NCI-H2081 (cell line): ENCODE measurements at places on chromosomes 11 and 22.
A peak's percentile ranks its signal among the peaks of the same experiment; 100 is the strongest.

- DNase-seq, result peak; percentile 70
These were observed 32.6 kb downstream of the SHANK3 start for GRCh38 chr22:50705219-50705691.

DNA sequence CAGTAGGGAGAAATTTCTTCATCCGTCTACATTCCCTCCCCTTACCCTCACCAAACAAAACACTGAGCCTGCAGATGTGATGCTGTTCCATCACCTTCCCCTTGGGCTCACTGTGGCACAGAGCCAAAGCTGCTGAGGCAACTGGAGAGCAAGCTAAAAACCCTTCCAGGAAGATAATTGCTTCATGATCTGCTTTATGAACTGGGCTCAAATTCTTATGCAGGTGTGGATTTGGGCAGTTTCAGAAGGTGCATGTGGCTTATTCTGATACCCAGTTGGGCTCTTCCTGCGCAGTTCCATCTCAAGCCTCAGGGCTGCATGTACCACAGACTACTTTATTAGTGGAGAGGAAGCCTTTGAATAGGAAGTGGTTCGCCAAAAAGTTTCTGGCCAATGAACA, 58.3 kb downstream of the AAMDC start:
- DNase-seq, result peak; percentile 25

DNA sequence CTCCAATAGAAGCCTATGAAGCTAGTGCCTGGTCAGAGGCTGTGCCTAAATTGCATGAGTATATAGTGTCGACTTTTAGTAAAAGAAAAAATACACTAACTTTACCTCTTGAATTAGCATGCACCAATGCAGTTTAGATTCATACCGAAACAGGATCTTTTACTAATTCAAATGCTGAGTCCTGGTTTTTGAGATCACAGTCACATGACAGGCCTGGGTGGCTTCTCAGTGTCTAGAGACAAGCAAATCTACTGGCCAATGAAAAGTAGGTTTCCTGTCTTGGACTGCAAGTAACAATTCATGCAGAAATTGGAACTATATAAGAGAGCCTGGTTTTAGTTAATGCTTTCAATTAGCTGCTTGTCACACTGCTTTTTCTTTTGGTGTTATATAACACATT, 7.2 kb downstream of the ARHGEF12 start:
- DNase-seq, result no peak

- DNase-seq, result no peak
These were observed 17.5 kb downstream of the MUC2 start for GRCh38 chr11:1092145-1092670.

GRCh38 chr22:43277987-43278601, 65.1 kb downstream of the SCUBE1 start:
- DNase-seq, result no peak

GRCh38 chr11:5605849-5606248, 9.4 kb downstream of the TRIM6 start:
- no peak for DNase-seq

DNA sequence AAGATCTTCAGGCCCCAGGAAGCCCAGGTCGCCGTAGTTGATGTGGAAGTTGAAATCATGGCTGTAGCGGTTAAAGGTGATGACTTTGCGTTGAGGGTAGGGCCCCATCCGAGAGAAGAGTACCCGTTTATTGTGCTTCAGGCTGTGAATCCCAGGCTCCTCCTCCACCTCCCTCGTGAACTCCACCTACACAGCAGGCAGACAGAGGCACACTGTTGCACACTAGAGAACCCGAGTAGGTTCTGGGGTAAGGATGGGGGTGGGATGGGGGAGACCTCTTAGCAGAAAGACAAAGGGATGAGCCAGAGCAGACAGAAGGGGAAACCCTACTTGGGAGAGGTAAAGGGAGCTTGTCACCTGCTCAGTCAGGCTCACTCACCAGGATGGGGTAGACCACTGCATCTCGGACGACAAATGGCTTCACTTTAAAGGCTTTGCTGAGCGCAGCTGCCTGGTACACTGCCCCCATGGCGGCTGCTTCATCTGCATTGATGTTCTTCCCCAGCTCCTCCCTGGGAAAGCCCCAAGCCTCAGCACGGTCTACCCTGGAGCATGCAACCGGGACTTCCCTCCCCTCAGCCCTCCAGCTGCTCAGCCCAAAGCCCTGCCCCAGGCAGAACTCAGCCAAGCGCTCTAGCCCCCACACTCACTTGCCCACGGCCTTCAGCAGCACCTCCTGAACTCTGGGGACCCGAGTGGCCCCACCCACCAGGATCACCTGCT, 5.4 kb downstream of the HYOU1 start:
- no peak for DNase-seq

DNA sequence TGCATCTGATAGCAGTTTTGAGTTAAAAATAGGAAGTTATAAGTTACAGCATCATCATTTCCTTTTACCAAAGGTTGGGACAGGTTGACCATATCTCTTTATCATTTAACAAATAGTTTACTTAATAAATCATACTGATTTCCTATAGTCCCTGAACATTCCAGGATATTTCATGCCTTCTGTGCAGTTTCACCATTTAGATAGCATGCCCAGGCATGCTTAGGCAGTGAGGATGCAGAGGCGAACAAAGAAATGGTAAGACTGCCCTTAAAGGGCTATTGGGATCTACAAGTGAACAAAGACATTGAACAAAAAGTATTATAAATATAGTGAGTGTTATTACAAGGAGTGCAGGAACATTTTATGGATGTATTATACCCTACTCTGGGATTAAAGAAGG, 96.4 kb downstream of the PRMT3 start:
- DNase-seq, result no peak

DNA sequence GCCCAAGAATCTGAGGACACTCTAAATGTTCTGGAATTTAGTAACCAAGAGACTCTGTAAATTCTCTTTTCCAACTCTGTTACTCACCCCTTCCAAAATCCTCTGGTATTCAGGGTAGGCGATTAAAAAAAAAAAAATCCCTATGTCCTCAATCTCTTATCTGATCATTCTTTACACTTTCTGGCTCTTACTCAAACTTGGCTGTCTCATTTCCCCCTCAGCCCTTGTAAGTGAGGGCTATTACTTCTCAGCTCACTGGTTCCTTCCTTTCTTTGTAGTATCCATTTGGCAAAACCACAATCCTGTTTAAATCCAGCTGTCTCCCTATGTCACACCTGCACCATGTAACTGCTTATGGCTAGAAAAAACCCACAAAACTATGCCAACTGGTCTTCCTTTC, 12.7 kb upstream of the MSANTD2 start:
- DNase-seq, result no peak

DNA sequence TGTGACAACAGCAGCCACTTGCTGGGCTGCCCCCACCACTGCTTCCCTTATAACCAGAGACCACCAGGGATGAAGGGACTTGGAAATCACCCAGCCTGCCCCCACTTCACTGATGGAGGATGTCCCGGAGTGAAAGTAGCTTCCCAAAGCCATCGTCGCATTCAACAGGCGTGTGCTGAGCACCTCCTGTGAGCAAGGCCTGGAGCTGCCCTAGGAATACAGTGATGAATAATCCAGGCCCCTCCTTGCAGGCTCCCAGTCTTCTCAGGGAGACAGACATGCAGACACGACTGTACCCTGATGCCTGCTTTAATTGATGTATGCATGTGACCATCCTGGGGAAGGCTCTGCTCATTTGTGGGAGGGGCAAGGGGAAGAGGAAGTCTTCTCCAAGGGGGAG, 22.6 kb downstream of the PTPN5 start:
- no peak for DNase-seq

DNA sequence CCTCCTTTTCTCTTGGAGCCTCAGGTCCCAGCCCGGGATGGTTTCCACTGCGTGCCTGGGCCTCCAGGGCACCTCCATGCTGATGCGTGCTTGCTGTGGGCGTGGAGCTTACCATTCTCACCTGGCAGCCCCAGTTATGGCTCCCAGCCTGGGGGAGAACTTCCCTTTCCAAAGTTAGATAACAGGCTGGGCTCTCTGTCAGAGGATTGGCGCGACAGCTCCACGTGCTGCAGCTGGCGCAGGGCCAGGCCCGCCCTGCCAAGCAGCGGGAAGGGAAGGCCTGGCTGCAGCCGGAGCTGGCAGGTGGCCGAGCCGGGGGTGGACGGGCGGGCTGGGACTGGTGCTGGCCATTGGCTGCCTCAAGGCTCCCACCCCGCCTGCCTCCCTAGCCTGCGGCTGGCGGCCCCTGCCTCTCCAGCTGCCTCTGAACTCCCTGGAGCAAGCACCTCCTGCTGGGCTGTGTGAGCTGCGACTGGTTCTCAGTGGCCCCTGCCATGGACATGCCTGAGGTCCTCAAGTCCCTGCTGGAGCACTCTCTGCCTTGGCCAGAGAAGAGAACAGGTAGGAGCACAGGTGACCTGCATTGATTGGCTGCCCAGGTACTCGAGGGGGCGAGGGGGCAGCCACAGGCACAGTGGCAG, 14.6 kb upstream of the TEF start:
- peak; percentile 94 for DNase-seq

DNA sequence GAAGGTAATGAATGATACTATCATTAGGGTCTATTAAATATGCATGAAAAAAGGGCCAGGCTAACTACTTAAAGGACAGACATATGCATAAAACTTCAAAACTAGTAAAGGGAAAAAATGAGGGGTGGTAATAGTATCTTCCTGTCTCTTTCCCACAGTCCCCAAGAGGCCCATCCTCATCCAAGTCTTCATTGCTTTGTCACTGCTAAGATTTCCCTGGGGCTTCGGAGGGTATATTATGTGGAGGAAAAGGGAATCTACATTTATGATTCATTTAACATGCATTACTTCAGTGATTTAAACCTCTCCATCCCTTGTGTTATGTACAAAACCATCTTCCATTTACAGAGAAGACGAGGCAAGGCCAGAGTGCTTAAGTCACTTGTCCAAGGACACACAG, 66.1 kb downstream of the CWC15 start:
- DNase-seq, result no peak

DNA sequence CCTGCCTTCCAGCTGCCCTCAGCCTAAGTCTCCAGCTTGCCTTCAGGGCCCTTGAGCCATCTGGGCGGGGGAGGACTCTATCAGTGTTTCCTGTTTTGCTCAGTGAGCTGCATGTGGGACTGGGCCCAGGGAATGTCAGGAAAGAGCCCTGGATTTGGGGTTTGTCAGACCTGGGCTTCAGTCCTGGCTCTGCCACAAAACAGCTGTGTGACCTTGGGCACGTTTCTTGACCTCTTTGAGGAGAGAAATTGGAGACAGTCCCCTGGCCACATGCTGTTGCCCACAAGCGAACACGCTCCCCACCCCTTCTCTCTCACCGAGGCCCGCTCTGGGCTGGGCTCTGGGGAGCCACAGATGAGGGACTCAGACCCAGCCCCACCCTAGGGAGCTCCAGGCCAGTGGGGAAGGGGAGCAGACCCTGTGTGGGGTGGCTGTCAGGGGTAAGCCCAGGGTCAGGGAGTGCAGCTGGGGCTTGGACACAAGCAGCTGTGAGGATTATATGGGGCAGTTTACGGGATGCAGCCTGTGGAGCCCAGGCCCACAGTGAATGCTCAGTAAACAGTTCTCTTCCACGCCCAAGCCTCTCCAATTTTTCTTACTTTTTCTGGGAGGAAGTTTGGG, 12.3 kb downstream of the MYO7A start:
- DNase-seq, result no peak

DNA sequence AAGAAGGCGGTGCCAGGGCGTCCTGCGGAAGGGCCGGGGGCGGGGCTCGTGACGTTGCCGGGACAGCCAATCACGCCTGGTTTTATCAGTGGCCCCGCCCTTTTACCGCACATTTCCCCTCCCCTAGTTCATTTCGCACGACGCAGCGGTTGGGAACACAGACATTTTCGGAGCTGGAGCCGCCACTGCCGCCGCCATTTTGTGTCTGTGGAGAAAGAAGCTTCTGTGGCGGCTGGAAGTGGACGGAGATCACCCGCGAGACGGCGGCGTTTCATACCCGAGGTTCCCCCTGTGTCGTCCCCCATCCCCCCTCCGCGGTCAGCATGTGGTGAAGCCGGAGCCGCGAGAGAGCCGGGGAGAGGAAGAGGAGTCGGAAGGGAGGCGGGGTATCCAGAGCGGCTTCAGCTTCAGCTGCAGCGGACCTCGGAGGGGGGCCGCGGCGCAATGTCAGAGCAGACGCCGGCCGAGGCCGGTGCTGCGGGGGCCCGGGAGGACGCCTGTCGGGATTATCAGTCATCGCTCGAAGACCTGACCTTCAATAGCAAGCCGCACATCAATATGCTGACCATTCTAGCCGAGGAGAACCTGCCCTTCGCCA, at the start of gene PCF11:
PCF11 (plus strand) TSS at position 136 of the 598 bp plus-strand sequence; CDS start at position 445, 309 bp downstream.
- DNase-seq, result no peak

DNA sequence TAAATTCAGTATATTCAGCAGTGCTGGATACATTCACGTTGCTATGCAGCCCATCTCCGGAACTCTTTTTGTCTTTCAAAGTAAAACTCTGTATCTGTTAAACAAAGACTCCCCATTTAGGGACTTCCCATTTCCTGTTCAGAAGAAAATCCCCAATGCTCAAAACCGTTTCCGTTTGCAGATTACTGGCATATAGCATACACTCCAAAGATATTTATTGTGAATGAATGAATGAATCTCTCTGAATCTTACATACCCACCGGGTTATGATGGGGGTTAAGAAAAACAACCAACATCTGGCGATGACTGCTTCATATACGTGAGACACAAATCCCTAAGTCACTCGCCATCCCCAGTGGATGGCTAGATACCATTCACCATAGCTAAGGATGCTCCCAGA, 1.6 kb downstream of the THY1 start:
- DNase-seq, result no peak

DNA sequence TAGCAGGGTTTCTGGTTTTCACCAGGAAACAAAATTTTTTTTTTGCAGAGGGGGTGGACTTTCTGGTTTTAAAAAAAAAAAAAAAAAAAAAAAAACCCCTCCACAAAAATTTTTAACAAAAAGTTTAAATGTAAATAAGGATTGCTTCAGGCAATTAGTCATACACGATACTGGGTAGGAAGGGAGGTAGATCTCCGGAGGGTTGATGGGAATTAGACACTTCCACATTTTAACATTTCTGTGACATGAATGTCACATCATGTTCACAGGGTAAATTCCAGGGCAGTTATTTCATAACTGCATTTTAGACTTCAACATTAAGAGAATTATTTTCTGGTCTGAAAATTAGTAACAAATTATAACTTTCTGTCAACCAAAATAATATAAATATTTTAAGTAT, 15.9 kb downstream of the NUP98 start:
- DNase-seq, result no peak

DNA sequence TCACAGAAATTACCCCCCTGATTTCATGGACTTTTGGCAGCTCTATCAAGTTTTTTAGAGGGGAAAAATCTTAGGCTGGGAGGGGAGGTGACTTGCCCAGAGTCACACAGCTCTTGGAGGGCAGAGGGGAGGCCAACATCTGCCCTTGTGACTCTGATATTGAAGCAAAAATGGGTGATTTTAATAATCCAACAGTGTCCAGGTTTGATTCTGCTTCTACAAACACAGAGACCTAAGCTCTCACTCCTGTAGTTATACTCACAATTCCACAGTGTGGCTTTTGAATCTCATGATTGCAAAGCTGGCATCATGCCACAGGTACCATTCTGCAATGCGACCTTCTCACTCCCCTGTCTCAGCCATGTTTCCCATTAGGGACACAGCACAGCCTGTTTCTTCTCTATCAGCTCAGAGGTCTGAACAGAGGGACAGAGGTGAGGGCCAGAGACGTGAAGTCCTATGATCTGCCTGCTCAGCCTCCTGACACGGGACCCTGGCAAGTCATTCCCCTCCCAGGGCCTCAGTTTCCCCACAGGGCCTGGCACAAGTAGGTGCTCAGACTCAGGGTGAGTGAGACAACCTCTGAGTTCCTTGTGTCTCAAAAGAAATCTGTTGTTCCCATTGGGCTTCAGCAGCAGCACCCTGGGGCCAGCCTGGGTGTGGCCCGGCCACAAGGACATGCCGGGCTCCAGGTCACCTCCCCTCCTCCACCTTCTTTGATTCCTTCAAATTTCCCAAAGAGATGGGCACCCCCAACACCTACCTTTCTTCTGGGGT, 766 bp downstream of the APOL2 start:
- no peak for DNase-seq
